HCT116 (cell line): ENCODE measurements at places on chromosomes 11 and 22.

DNA sequence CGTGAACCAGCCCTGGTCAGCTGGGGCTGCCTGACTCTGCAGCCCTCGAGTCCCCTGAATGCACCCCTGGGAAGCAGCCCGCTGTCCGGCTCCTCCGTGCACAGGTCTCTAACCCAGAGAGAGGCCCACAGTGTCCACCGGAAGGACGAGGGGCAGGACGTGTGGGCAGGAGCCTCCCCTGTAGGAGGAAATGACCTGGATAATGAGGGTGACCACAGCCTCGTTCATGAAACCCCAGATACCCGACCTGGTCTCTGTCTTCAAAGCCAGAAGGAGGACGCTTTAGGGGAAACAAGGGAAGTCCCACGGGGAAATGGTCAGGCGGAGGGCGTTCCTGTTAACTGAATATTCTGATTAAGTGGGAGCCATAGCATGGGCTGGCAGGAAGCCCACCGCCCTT is 23.3 kb downstream of the LIF start:
- DNase-seq, result no peak

DNA sequence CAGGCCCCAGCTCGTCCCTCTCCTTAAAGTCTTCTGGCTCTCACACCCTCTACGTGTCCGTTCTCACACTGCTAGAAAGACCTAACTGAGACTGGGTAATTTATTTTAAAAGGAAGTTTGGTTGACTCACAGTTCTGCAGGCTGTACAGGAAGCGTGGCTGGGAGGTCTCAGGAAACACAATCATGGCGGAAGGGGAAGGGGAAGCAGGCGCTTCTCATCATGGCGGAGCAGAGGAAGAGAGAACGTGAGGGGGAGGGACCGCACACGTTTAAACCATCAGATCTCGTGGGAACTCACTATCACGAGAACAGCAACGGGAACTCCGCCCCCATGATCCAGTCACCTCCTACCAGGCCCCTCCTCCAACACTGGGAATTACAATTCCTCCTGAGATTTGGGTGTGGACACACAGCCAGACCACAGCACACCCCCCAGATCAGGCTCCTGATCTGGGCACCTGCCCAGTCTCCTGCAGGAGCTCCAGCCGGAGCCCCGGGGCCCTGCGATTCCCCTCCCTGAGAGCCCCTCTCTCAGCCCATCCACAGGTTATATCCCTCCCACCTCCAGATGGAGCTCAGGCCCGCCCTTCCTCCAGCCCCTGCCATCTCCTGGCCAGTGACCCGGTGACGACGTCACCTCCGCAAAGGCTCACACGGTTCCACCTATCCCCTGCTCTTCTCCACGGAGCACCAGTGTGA is 170.2 kb downstream of the BRD1 start:
- peak; percentile 71 for DNase-seq

DNA sequence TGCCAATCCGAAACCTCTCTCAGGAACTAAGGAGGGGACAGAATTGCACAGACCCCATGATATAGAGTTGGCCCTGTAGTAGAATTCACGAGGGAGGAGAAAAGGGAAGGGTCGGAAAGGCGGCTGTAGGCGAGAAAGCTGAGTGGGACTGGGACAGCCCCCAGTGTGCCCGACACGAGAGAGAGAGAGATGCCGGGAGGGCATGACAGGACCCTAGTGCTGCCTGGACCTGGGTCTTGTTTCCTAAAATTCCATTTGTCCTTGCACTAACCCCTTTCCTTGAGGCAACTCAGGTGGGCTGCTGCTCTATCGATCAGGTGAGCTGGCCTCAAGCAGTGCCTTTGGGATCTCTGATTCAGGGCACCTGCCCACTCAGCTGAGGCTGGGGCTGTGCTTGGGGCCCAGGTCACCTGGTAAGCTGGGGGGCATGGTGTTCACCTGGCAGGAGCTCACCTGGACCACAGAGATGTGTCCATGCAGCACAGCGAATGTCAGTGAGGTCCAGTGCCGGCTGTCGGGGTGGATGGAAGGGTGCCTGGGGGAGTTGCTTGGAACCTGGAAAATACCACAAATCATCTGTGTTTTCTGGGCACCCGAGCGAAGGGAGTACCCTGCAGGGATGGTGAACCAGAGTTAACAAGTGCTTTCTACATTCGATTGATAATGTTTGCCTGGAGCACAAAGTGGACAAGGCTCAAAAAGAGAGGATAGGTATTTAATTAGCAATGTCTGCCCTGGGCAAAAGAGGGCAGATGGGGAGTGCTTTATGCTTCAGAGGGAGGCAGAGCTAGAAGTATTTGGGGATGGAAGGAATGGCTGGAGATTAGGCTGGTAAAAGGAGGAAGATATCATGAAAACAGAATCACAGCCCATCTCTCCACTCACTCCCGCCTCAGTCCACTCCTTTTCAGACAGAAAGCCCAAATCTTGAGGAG is 61.6 kb downstream of the NAT10 start:
- DNase-seq, result no peak

DNA sequence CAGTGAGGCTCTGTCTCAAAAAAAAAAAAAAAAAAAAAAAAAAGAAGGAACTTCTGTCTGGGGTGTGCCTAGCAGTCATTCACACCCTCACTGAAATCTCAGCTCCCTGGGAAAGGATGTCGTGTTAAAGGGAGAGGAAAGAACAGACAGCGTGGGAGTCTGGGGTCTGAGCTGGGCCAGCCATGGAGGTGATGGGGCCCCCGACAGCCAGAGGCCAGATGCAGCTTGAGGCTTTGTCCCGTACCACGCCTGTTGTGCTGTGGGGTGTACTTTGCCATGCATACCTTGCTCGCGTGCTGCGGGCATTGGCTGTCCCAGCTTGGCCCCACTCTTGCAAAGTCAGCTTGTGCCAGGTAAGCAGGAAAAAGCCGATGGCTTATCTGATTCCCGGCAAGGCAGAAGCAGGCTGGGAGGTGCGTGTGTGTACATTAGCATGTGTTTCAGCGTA is 4.6 kb downstream of the SYT12 start:
- DNase-seq, result no peak

DNA sequence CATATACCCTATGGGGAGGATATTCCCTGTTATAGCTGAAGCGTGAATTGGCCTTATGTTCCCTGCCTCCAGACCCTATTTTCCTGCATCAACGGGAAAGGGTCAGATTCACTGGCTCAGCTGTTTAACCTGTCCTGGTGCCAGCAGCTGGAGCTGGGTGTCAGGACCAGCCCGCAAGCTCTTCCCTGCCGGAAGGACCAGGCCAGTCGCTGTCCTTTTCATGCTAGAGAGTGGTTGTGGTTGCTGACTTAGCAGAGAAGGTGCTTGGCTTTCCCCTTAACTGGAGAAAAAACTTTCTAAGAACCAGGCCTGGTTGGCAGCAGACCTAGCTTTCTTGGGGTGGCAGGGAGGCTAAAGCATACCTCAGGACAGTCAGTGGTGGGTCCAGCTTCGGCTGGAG is 5.2 kb upstream of the SREBF2 start:
- no peak for DNase-seq
